ENCODE measurements at places on chromosomes 7 and 10. TPM values are rescaled to one million over a fixed set of nuclear protein-coding genes. Genes with fewer than 3 reads are reported as not detected.

Gene AKR1C2
- polyA plus RNA-seq: 7.2 TPM

DNA sequence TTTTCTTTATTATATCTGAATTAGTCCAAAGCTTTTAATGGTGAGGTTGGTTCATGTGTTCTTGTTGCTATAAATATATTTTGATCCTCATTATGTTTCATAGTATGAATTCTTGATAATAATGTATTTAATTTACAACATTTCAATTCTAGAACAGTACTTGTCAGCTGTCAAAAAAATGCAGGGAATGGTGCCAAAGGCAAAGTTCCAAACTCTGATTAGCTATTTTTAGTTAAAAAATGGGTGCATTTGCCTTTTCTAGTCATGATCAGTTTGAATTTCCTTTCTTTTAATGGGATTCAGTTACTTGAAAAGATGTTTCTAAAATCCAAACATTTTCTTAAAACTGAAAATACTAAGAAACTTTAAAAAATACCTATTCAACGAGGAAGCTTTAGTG, 49.6 kb downstream of the ANKIB1 start:
- no peak for DNase-seq

GRCh38 chr10:94916423-94916822, 22.0 kb upstream of the CYP2C9 start:
- no peak for DNase-seq

DNA sequence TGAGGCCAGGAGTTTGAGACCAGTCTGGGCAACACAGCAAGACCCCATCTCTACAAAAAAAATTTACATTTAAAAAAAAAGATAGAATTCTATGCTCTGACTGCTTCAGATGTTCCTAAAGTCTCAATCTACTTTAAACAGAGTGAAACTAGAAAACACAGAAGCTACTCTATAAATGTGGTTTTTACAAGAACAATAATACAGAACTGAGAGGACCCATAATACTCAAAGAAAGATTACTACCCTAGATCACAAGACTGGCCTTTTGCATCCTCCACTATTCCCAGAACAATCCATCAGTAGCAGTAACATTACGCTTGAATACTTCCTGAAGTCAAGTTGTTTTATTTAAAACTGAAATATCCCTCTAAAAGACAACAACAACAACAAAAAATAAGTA, 119.4 kb downstream of the ZFAND4 start:
- DNase-seq: no peak

- DNase-seq: no peak
These were observed 72.8 kb downstream of the PRKCQ start for GRCh38 chr10:6507311-6507710.

Data from right renal pelvis (tissue), 4 donors.